NCI-H2029 treated with DMSO at 0.1 percent for 48 hours (cell line): ENCODE measurements at places on chromosomes 11 and 22.

GRCh38 chr11:60454212-60454611, 1.4 kb upstream of the MS4A1 start:
- DNase-seq, result no peak

DNA sequence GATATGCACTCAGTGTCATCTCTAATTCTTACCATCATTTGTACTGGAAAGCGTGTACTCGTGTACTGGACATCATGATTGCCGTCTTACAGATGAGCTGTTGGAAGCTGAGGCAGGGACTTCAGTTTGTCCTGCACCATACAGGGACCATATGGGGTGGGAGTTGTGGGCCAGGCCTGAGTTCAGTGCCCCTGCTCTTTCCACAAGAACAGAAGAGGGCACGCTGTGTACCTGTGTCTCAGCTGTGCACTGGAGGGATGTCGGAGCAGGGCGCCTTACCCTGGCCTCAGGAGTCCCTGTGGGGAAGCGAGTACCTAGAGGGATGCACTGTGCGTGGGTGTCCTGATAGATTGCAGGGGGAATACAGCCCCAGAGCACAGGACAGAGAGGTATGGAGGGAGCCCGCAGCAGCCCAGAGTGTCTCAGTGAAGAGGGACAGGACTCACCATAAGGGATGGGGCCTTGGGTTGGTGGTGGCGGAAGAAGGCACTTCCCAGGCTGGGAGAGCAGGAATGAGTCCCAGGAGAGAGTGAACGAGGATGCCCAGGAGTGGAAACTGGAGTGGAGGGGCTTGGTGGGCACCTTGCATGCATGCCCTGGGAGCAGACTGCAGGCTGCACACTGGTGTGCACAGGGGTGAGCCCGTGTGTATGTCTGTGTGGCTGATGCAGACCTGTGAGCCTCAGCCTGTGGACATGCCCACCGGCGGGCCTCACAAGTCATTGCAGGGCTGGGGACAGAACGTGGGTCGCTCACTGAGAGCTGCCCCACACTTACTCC, 329.7 kb downstream of the TBC1D22A start:
- no peak for DNase-seq

DNA sequence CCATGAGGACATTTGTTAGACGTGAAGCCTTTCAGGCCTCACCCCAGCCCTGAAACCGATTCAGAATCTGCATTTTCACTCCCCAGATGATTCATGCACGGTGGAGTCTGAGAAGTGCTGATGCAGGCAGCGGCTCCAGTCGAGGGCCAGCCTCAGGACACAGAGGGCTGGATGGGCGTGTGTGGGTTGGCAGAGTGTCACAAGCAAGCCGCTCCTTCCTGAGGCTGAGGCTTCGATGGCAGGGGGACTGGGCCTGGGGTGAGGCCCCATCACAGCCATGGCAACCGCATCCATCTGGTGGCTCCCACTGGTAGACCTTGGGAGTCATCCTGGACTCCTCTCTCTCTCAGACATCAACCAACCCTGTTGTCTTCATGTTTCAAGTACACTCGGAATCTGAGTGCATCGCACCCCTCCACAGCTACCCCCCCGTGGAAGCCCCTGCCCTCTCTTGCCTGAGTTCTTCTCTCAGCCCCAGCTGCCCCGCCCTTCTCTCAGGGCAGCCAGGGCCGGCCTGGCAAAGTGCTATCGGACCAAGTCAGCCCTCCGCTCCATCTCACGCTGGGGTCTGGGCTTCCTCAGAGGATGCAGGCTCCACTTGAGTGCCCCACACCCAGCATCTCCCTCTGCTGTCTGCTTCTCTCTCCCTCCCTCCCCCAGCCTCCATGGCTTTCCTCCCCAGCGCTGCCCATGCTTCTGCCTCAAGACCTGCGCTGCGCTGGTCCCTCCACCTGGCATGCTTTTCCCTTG, 10.6 kb downstream of the KCNC1 start:
- no peak for DNase-seq

DNA sequence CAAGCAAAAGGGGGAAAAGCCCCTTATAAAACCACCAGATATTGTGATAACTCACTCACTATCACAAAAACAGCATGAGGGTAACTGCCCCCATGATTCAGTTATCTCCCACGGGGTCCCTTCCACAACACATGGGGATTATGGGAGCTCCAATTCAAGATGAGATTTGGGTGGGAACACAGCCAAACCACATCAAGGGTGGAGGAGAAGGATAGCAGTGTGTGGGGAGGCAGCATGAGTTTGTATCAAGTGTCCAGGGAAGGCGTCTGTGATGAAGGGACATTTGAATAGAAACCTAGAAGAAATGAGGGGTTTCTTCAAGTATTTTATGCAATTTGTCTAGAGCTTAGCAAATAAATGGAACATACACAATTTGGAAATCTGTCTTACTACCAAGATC, 98.2 kb downstream of the SLC1A2 start:
- DNase-seq, result no peak

GRCh38 chr11:114784216-114784615, 105.9 kb downstream of the NXPE2 start:
- no peak for DNase-seq
